ENCODE measurements at places on chromosomes 3 and 15.

GRCh38 chr3:127669541-127670228, 3.1 kb upstream of the ABTB1 start:
- no peak for DNase-seq

DNA sequence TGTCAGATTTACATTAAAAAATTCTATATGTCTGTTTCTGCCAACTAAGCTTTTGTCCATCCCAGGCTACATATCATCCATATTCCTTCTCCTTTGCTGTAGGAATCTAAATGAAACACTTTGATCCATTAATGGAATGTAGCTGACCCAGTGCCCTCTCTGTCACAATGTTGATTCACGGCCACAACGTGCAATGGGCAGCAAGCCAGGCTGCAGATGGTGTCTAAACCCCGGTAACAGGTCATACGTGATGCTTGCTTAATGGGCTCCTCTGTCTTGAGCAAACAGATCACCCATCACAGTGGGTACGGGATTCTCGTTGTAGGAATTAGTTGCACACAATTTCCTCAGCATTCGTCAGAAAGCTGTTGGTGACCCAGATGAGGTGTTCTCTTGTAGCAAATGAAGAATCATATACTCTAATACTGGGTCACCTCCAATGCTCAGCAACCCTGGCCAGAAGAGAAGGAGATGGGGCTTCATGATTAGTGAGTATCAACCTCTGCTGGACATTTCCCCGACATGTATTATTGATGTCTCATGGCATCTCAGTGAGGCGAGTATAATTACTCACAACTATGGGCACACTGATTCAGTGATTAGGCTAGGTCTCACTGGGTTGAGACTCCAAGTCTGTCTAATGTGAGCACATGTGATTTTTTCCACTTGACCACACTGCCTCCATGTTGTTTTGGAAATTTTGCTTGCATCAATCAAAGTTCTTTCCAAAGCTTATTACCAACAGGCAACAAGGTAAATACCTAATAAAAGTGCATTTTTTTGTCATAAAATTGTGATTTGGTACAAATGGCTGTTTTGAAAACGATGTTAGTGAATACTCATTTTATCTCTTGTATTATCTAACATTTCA, 12.9 kb upstream of the DCBLD2 start:
- DNase-seq = no peak

- no peak for DNase-seq
Observed at GRCh38 chr15:84009616-84010015, 226.0 kb upstream of the GOLGA6L4 start.

GRCh38 chr15:88707771-88708654, 69.2 kb downstream of the ISG20 start:
- DNase-seq = no peak

GRCh38 chr3:188605905-188606304, 451.9 kb downstream of the LPP start:
- no peak for DNase-seq

- no peak for DNase-seq
Observed at GRCh38 chr3:10722911-10723310, 93.1 kb upstream of the SLC6A11 start.

DNA sequence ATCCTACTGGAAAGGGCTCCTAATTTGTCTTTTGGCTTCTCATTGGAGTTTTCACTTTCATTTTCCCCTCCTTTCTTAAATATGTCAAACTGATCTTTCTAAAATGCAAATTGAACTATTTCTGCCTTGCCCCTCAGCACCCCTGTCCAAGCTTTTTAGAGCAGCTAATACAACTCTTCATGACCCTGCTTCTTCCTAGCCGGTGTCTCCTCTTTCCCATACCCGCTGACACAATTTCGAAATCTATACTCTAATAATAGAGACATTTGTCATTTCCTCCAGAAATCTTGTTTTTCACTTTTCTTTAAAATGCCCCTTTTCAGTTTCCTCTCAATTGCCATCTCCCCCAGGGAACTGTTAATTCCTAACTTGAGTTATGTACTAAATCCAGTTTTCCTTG, 2.9 kb upstream of the EPHA3 start:
- no peak for DNase-seq

DNA sequence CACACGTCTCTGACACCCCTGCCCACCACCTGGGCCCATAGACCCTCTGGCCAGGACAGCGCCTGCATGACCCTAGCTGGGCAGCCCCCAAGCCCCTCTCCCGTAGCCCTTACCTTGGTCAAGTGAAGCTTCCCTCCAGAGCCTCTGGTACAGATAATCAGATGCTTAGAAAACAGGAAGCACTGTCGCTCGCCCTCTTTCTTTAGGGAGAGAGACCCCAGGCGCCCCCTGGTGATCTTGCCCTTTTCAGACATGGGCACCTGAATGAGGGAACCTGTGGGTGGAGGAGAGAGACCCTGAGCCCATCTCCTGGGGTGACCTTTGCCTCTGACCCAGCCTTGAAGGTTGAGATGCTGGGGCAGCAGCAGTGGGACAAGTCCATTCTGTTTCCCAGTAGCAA, 65.4 kb downstream of the RASGRF1 start:
- no peak for DNase-seq

DNA sequence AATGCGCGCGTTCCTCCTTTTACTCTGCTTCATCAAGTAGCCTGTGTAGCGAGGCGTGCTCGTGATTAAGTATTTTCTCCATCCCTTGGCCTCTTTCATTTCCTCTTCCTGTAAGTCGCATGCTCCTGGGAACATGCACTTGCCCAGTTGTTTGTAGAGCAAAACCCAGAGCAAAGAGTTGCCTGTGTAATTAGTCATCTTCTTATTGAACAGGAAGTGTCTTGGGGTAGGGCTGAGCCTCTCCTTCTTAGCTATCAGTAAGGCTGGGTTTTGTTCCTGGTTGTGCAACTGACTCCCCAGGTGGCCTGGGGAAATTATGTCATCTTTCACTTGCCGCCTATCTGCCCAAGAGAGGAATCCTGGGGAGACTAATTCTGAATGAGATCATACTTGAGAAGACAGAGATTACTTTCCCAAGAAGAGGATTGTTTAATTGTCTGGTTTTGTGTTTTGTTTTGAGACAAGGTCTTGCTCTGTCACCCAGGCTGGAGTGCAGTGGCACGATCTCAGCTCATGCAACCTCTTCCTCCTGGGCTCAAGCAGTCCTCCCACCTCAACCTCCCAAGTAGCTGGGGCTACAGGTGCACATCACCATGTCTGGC, 14.9 kb downstream of the LIPH start:
- peak; percentile 77 for DNase-seq

DNA sequence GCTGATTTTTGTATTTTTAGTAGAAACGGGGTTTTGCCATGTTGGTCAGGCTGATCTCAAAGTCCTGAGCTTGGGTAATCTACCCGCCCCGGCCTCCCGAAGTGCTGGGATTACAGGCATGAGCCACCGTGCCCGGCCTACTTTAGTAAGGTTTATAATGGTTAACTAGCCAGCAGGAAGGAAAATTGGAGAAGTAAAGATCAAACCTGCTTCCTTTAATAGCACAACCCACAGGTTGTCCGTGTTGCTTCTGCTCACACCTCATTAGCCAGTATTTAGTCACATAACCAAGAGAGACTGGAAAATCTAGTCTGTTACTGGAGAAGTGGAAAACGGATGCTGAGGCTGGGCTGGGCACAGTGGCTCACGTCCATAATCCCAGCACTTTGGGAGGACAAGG, 51.9 kb upstream of the TBL1XR1 start:
- DNase-seq = no peak

DNA sequence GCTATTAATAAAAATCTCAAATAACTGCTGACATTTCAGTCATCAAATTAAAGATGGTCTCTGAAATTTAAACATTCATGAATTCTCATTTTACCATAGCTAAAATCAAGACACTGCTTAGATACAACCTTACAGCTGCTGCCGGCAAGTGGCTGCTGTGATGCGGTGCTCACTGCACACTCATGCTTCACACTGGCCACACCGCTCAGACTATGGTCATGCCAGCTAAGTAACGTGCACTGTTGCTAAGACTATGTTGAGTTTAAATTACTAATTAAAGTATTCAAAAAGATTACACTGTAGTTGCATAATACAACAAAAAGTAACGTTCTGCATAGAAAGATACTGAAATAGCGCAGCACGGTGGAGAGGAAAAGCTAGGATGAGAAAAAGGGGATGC, 12.1 kb downstream of the ATP13A3 start:
- DNase-seq = no peak

DNA sequence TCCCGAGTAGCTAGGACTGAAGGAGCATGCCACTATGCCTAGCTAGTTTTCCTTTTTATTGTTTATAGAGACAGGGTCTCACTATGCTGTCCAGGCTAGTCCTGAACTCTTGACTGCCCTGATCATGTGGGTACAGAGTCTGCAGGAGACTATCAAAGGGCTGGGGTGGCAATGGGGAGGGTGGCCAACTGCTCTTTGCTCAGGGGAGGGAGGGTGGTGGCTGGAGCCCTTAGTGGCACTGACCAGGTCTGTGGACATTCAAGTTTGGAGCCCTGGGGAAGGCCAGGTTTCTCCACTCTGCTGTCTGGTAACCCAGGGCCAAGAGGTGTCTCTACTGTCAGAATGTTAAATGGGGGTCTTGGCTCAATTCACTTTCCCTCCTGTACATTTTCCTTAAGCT, 122.0 kb downstream of the SEC22A start:
- no peak for DNase-seq

DNA sequence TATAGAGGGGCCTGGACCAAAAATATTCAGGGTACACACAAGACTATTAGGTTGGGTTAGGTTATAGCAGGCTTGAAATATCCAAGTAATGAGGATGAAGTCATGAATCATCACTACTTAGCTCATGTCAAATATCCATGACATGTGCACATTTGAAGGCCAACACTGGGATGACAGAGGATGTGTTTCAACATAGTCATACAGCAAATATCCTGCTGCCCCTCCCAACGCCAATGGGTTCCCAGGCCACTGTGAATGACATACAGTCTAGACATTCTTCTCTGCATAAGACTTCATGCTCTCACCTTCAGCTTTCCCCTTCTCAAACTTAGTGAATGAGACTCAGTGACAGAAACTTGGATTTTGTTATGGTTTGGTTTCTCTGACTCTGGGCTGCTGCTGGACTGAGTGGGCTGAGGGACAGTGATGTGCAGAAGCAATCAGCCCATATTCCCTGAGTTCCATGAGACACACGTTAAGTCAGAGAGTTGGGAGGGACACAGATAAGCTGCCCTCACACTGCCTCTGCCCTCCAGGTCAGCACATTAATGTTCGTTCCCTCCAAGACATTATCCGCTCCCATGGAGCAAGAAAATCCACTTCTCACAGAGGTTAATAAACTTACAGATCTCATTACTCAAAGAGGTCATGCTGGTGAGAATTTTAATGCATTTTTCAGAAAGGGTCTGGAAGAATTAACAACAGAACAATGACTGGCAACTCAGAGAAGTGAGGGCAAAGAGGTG, 15.4 kb downstream of the HOMER2 start:
- no peak for DNase-seq

- no peak for DNase-seq
Observed at GRCh38 chr3:51954105-51954504, 1.1 kb upstream of the GPR62 start.

GRCh38 chr3:16441371-16441875, 72.1 kb downstream of the RFTN1 start:
- no peak for DNase-seq

DNA sequence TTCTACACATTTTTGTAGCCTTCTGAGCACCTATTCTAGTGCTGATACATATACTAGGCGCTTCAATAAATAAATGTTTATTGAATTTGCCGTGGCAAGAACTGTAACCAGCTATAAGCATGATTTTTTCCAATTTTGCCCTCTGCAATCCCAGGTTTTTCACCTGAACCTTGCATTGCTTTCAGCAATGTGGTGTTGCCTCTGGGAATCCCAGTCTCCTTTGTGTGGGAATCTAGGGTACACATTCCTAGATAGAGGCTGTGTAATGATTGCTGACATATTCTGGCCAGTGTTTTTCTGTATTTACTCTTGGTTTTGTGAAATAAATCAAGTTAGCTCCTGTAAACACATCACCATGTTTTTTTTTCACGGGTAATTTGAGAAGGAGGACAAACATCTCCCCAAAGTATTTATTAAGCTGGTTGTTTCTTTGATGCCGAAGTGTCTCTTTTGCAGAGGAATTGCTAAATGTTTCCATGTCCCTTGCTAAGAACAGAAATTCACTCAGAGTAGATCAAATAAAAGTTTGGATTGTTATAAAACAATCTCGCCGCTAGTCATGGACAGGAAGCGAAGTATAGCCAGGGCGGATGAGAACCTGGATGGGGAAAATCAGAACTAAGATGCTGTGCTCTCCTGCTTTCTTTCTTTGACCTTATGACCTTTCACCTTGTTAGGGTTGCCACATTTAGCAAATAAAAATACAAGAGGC, 1.2 kb downstream of the CFAP91 start:
- no peak for DNase-seq

DNA sequence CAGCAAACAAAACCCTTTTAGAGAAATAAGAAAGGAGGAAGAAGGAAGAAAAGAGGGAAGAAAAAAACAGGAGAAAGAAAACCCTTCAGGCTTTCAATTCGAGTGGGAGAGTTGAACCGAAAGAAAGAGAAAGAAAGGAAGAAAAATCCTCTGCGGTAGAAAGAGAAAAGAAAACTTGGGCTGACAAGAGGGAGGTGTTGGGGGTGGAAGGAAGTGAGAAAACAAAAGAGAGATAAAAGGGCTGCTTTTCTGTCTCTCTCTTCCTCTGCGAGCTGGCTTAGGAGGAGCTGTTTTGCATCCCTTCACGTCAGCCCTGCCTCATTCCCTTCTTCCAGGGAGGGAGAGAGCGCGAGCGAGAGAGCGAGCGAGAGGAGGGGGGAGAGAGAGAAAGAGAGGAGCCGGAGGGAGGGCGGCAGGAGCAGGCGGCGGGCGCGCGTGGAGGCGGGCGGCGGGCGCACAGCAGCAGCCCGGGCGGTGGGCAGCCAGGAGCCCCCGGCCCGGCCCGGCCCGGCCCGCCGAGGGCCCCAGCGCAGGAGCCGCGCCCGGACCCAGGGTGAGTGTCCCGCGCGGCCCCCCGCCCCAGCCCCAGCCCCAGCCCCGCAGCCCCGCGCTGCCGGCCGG, at the start of gene ZNF710:
ZNF710 (plus strand) TSS at position 263 of the 621 bp plus-strand sequence. CDS start 65,814 bp downstream, outside the sequence.
- peak; percentile 63 for DNase-seq

DNA sequence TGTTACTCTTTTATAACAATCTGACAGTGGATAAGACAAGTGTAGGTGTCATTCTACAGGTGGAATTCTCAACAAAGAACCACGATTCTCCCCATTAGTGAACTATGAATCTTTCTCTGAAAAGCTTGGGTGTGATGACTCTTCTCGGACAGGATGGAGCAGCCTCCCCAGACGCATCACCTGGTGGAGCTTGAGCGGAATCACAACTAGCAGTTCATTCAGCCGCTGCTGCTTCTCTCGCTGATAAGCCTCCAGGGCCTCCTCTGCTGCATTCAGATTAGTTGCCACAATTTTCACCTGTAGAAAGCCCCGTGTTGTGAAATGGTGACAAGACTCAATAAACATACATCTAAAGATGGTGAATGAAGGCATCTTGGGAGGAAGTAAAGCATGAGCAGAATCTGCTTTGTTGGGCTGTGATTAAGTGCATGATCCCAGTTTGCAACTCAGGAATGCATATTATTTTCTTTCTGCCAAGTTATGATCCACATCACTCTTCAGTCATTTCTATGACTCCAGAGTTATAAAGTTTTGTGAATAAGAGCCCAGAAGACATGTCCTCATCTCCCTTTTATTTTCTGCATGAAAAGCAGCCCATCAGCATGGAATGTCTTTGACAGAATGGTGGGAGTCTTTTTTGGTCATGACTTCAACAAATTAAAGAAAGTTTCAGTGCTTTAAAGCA, 93.6 kb downstream of the BOC start:
- DNase-seq = no peak

- DNase-seq = no peak
Observed at GRCh38 chr3:175398676-175399075, 539.5 kb downstream of the NAALADL2 start.

- DNase-seq = peak; percentile 79
Observed at GRCh38 chr15:85542895-85543331, 162.5 kb downstream of the AKAP13 start.

GRCh38 chr3:151445273-151446001, 15.4 kb downstream of the IGSF10 start:
- no peak for DNase-seq

All from T47D (cell line).